ENCODE measurements at places on chromosomes 12 and 14.

DNA sequence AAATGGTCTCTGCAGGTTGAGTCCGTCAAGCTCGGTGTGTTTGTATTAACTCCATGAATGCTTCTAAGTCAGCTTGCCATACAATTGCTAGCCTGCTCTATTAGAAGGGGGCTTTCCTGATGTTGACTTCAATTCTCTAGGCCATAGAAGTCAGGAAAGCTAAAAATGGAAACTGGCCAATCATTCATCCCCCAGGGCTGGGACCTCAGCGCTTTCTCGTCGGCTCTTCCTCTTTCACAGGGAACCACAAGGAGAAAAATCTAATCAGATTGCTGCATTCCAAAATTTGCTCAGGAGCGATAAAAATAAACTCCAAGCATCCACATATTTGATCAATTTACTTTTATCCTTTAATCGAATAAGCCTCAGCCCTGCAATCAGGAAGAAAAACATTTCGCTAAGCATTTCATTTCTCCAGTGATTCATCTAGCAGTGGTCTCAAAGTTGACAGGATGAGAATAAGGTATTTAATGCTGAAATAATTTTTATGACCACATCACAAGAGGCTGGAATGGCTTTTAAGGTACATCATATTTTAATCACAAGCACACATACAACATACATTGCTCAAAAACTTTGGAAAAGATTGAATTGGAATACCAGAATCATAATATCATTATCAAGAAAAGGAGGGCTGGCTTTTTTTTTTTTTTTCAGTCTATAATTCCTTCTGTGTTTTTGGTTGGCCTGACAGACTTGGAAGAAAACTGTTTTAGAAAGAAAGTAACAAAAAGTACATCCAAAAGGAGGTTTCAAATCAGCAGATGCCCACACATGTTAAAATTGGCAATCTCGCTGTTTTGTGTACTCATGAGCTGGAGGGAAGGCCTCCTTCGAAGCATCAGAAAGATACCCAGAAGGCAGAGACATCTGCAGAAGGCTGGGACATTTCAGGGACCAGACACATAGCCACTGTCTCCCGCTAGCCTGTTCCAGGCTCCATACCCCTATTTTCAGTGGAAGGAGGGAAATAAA is 316.3 kb downstream of the NUAK1 start:
- DNase-seq = no peak

- no peak for DNase-seq
Measured at GRCh38 chr14:102793531-102794328, 16.5 kb downstream of the TRAF3 start.

GRCh38 chr12:50363141-50363540 is 33.3 kb downstream of the FAM186A start:
- no peak for DNase-seq

- DNase-seq = no peak
Measured at GRCh38 chr12:122862872-122863701, 27.8 kb downstream of the HIP1R start.

GRCh38 chr14:50231475-50232275 is at the start of gene SOS2:
Gene SOS2 (minus strand): TSS chr14:50231578. CDS start chr14:50231283, 295 bp downstream.
- DNase-seq = peak; percentile 91
